Osteocyte (in vitro differentiated cells): ENCODE measurements at places on chromosomes 5 and 9. TPM values are rescaled to one million over a fixed set of nuclear protein-coding genes. Genes with fewer than 3 reads are reported as not detected.

Gene TAF1L
- total RNA-seq: not detected in 2 replicates

Gene FAM200C
- total RNA-seq: 4.3 and 6.2 TPM in 2 replicates

Gene IFNA13
- not detected in 2 replicates for total RNA-seq

DNA sequence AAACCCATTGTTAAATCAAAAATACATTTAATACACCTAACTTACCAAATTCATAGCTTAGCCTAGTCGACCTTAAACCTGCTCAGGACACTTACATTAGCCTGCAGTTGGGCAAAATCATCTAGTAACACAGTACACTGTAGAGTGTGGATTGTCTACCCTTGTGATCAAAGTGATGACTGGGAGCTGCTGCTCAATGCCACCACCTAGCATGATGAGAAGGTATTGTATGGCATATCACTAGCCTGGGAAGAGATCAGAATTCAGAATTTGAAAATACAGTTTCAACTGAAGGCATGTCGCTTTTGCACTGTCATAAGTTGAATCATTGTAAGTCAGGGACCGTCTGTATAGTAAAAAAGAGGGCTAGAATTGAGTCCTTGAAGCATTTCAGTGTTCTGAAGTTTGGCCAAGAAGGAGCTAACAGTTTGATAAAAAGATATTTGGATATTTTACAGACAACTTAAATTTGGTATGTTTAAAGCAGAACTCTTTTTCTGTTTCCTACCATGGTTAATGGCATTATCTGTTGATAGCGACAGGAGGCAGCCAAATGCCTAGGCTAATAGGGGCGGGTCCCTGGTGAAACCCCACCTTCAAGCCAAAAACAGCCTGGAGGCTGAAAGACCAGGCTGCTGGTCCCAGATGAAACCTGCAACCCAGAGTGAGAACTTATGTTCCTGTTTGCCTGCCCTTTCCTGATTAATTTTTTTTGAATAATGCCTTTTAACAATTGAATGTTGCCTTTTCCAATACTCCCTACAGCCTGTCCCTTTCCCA lies 23.0 kb downstream of the SMIM15 start:
- no peak for DNase-seq

DNA sequence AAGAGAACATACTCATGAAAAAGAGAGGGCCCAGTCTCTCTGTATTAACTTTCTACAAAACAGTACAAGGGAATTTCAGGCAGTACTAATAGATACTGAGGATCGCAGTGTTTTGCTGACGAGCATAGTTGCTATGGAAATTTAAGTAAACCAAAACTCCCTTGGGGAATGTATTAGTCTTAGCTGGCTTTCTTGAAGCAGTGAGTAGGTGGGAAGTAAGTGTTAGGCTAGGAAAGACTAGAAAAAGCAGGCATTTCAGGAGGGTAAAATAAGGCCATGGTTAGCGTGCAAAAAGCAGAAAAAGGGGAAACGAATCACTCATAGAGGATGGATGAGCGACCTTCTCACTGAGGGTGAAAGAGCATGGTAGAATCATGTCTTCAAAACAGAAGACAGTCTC lies 84.3 kb upstream of the ACTBL2 start:
- no peak for DNase-seq

DNA sequence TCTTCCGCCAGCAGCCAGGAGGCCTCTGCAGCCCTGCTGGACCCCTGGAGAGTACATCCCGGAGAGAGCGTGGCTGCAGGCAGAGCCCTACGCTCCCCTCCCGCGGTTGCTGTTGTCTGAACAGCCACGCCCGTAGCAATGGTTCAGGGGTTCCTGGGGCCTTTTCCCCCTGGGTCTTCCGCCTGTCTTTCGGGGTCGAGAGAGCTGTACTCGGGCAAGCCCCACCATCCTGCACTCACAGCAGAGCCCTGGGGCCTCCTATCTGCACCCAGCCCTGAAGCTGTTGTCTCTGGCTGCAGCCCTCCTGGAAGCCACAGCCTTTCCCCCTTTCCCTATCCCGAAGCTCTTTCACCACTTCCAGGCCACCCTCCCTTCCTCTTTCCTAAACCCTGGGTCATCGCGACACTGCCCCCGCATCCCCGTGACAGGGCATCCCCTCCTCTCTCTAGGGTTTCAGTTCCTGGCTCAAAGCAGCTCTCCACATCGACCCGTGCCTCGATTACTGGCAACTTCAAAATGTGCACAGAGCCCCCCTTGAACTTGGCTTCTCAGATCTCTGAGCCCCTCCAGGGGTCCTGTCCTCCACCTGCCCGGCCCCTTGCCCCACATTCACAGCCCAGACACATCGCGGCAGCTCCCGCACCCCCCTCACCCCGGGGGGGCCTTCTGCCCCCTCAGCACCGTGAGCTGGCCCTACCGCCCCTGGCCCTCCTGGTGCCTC lies 43.9 kb upstream of the CEP72 start:
- peak; percentile 84 for DNase-seq

GRCh38 chr5:64685866-64686265 lies 4.4 kb upstream of the SHISAL2B start:
- DNase-seq: no peak

GRCh38 chr9:34025062-34025461 lies 23.6 kb downstream of the UBAP2 start:
- no peak for DNase-seq

- DNase-seq: no peak
Observed at GRCh38 chr5:175573493-175574269, 84.2 kb upstream of the HRH2 start.

- no peak for DNase-seq
Observed at GRCh38 chr5:173014671-173015070, 31.1 kb downstream of the ATP6V0E1 start.

- no peak for DNase-seq
Observed at GRCh38 chr5:93791518-93791972, 50.1 kb upstream of the POU5F2 start.

DNA sequence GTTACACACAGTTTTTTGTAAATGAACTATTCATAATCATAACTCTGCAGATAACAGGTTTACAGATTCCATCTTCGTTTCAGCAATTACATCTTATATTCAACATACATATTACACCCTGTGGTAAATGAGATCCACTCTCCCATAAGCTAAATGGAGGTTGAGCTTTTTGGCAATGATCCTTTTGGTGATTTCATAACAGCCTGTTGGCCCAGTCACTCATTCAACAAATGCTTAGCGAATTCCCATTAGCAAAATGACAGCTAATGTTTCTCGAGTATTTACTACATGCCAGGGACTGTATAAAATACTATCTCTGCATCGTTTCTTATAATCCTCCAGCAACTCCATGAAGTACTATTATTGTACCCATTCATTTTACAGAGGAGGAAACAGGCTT lies 25.4 kb upstream of the AGXT2 start:
- no peak for DNase-seq

DNA sequence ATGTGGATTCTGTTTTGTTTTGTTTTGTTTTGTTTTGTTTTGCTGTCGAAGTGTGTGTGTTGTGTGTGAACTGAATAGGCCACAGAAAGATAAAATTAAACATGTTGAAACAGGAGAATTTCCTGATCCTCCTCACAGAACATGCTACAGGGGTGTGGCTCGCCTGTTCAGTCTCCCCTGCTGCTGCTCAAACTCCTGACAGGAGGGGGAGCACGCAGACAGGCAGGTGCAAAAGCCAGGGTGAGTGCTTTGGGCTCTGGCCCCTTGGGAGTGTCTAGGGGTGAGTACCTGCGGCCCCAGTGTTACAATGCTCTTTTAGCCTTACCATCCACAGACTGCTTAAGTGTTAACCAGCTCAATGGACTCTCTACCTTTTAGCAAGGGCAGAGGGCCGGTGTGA lies 473.5 kb downstream of the MAT2B start:
- DNase-seq: no peak

- no peak for DNase-seq
Observed at GRCh38 chr9:120030847-120031246, 549.1 kb downstream of the CDK5RAP2 start.
